ENCODE measurements at places on chromosomes 16 and 17.

GRCh38 chr17:51362811-51363585 lies 102.7 kb downstream of the UTP18 start:
- DNase-seq, result no peak

DNA sequence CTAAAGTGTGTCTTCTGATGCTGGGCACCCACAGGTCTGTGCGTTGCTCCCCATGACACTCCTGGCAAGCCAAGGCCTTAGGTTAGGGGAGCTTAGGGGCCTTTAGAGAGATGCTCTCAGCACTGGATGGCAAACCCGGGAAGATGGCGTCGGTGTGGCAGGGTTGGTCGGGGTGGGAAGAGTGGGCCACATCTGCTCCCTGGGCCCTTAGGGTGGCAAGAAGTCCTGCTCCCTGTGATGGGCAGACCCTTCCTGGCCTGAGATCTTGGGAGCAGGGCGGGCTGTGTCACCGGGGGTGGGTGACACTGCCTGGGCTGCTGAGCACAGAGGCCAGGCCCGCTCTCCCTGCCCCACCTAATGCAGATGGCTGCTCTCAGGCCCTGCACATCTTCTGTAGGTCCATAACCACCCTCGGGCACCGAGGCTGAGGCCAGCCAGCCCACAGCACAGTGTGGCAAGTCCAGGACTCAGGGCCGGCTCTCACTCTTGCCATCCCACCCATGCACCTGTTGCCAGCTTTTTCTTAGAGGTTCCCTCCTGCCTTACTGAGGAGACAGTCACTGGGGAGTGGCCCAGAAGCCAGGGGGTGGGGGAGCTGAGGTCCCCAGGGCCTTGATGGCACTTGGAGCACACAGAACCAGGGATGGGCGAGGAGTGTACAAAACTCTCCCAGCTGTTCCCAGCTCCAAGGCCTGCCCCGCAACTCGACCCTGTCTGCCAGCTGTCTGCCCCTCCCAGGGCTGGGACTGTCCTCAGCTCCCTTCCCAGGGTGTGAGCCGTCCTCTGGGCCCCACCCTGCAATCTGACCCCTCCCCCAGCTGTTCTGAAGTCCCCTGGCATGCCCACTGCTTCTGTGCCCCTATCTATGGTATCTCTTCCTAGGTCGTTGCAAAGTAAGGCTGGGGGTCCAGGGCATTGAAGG lies 4.4 kb upstream of the MTSS2 start:
- DNase-seq, result no peak

DNA sequence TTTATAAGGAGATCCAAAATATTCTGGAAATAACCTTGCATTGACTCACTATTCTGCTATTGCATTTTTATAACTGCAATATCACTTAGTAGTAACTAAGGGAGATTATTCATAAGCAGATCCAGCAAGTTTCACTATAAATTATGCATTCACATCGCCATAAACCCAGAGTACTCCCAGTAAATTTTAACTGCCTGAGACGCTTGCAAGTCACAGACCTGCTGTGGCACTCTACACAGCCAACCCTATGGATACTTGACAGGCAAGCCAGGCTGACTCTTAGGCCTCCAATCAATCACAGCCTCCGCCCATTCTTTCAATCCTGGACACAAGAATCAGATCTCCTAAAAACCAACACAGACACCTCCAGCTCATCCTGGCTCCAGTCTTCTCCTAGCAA lies 28.2 kb downstream of the USP31 start:
- DNase-seq, result no peak

GRCh38 chr16:31367853-31368252 lies 12.9 kb downstream of the ITGAX start:
- DNase-seq, result no peak

GRCh38 chr16:51224317-51224716 lies 73.2 kb upstream of the SALL1 start:
- DNase-seq, result no peak

DNA sequence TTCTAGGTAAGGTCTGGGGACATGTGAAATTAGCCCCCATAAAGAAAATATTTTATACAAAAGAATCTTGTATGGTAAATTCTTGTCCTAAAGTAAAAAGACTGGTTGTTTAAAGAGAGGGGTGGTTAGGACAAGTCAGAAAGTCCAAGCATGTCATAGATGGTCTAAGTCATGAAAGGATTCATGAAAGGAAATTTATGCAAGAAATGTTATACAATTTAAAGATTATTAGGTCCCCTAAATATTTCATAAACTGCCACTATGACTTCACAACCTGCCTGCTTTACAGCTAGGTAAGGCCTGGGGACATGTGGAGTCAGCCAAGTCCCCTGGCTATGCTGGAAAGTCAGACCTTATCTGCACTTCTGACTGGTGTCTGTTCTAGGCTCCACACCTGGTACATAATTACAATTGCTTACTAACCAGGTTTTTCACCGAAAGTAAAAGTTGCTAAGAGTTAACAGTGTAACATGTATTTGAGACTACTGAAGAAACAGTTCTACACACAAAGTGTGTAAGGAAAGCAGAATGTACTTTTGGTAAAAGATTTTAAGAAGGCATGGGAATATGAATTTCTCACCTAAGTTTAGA lies 17.0 kb downstream of the N4BP1 start:
- no peak for DNase-seq

GRCh38 chr17:79093270-79093669 lies 18.6 kb downstream of the ENGASE start:
- no peak for DNase-seq

- no peak for DNase-seq
These were observed 11.3 kb downstream of the FKBP10 start for GRCh38 chr17:41824086-41824485.

DNA sequence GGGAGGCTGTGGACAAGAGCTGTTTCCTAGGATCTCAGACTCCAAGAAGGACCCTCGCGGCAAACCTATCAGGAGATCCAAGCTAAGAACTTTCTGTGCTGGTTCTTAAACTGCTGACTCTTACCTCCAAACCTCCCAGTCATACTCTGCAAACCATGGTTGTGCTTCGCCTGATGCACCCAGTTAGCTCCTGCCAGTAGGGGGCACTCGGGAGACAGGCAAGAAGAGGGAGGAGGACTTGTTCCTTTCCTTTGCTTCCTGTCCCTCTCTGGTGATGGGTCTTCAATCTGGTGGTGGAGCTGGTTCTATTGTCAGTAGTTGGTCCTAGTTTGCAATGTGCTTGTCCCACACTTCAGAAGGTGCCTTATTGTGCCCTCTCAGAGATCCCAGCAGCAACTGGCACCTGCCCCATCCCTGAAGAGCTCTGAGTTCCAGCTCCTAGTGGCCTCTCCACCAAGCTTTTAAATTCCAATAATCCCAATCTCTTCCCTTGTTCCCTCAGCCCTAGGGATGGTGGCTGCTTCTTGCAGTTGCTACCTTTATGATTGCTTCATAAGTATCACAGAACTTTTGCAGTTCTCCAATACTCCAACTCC lies 113.5 kb upstream of the RPL38 start:
- DNase-seq, result no peak

DNA sequence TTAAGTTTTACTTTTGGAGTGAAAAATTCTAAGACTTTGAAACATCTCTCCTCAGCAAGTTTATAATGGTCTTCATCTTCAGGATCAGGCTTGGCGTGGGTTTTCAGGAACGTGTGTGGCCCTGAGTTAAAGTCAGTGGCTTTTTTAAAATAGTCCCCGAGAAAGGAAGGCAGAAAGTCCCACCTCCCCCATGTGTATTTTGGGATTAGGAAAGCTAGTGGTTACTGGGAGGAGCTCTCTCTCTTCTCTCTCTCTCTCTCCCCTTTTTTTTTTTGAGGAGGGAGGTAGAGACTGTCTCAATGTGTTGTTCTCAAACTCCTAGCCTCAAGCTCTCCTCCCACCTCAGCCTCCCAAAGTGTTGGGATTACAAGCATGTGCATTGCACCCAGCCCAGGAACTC lies 213.2 kb downstream of the IRX3 start:
- DNase-seq, result no peak

- no peak for DNase-seq
These were observed 34.2 kb upstream of the ZNF469 start for GRCh38 chr16:88348377-88349152.

DNA sequence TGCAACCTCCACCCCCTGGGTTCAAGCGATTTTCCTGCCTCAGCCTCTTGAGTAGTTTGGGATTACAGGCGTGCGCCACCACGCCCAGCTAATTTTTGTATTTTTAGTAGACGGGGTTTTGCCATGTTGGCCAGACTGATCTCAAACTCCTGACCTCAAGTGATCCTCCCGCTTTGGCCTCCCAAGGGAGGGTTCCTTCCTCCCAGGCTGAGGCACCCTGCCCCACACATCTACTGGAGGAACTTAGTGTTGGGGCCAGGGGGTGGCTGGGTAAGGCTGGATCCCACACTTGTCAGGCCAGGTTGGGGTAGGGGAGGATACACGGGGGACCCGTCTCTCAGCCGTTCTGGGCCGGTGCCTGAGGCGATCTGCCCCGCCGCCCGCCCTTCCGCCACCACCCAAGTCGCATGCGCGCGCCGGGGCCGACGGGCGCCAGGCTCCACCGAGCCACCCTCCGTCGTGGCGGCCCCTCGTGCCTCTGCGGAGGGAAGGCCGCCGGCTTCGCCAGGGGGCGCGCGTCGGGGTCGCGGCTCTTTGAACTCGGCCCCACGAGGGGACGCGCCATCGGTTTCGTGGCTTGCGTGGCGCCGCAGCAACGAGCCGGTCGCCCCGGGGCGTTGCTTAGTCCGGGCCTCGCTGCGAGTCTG lies 15.9 kb downstream of the GRB7 start:
- DNase-seq, result no peak

- DNase-seq, result peak; percentile 75
These were observed 3.5 kb upstream of the RPL13 start for GRCh38 chr16:89556750-89557689.

DNA sequence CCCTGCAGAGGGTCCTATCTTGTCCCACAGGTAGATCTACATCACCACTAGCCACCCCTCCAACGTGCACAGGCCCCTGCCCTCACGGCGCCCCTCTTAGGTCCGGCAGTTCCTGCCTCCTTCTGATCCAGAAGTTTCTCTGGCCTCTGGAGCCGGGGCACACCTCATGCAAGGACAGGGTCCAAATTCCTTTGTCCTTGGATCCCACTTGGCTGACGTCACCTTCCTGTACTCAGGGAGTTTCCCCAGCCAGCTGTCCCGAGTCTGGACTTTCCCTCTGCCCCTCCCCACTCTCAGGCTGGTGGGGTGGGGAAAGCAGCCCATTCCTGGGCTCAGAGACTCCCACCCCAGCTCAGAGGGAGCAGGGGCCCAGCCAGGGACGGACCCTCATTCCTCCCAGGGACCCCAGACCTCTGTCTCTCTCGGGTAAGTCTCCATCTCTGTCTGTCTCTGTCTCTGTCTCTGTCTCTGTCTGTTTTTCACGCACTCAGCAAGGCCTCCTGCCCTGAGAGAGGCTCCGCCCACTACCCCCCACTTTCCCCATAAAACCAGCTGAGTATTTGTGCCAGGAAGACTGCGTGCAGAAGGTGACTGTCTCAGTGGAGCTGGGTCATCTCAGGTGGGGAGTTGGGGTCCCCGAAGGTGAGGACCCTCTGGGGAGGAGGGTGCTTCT lies at the start of gene IL32:
TSS of gene IL32 (plus strand) at position 572 of the 673 bp plus-strand sequence. CDS start 172 bp downstream, outside the sequence.
- DNase-seq, result no peak

DNA sequence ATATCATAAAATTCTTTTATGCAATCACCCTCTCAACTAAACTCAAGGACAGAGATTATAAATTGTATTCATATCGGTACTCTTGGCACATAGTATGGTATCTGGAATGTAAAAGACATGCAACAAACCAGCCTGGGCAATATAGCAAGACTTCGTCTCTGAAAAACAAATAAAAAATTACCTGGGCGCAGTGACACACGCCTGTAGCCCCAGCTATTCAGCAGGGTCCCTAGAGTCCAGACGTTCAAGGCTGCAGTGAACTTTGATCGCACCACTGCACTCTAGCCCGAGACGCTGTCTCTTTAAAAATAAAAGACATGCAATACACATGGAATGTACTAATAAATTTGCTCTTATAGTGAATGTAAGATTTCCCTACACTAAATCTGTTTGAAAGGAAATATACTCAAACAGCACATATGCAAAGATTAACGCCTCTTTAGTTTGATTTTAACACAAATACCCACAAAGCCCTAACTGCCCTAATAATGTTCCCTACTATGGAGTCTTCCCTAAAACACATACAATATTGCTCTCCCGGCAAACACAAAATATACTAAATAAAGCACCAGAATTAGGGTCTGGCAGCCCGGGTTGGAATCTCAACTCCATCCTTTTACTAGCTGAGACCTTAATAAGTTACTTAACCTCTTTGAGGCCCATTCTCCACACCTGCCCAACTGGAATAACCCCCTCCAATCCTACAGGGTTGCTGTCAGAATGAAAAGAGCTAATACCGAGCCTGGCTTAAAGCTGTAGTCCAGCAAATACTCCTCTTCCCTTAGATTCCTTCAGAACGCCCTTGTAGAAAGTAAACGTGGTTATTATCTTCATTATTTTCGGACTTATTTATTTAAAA lies 1.2 kb downstream of the ABCA5 start:
- DNase-seq, result no peak

DNA sequence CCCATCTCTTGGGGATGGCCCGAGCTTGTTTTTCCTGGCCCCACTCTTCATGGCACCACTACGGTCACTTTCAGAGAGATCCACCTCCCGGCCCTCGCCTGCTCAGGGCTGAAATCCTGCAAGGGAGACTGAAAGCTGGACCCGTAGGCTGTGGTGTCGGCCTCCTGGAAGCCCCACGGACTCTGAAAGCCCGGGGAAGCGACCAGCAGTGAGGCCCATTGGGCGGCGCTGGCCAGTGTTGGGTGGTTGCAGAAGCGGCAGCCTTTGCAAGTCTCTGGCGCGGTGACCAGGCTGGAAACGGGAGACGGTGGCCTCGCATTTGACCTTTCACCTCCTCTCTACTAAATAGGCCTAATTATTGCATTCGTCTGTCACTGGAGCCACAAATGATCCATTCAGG lies 186.0 kb upstream of the FOXF1 start:
- DNase-seq, result no peak

GRCh38 chr17:64154313-64154695 lies 24.4 kb upstream of the ERN1 start:
- DNase-seq, result no peak

DNA sequence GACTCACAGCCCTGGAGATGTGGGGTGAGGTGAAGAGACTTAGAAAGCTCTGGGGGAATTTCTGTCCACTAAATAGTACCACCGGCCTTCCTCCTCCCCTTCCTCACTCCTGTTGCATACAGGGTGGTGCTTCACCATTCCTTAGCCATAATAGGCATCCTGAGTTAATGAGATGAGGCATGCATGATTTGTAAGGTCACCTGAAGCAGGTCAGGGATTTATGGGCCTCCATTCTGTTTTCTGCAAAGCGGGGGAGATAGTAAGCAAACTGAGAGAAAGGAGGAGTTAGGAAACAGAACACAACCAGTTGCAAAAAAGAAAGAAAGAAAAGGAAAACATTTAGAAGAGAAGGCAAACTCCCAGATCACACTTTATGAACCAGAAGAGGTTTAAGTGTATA lies 9.3 kb upstream of the MYOCD start:
- no peak for DNase-seq

GRCh38 chr17:77958716-77959125 lies 218 bp downstream of the TNRC6C start:
- DNase-seq, result no peak

DNA sequence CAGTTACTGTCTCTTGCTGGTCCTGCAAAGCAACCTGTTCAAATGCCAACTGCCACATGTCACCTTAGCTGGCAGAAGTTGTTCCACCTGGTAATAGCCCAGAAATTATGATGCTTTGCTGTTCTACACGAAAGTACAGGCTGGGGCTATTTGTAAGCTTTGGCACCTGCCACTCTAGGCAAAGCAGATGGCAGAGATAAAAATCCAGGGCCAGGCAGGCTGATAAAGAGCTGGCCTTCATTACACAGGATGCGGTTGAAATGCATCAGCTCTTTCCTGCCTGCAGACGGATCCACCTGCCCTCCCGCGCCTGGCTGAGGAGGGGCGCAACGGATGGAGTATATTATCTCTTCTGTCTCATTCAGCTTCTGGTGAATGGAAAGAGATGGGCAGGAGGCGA lies 29.3 kb upstream of the KDM8 start:
- peak; percentile 24 for DNase-seq

GRCh38 chr17:2011411-2012371 lies 13.4 kb downstream of the RTN4RL1 start:
- DNase-seq, result no peak
